Suppressor macrophage treated with lipopolysaccharide for 1 hour (primary cell): ENCODE measurements at places on chromosomes 1 and 21.

- no peak for DNase-seq
Measured at GRCh38 chr1:214504330-214504729, 47.1 kb downstream of the PTPN14 start.

GRCh38 chr1:20229171-20229570, 42.9 kb upstream of the PLA2G2C start:
- DNase-seq = no peak

- DNase-seq = peak; percentile 43
Measured at GRCh38 chr1:204408074-204408507, 3.5 kb downstream of the PPP1R15B start.

DNA sequence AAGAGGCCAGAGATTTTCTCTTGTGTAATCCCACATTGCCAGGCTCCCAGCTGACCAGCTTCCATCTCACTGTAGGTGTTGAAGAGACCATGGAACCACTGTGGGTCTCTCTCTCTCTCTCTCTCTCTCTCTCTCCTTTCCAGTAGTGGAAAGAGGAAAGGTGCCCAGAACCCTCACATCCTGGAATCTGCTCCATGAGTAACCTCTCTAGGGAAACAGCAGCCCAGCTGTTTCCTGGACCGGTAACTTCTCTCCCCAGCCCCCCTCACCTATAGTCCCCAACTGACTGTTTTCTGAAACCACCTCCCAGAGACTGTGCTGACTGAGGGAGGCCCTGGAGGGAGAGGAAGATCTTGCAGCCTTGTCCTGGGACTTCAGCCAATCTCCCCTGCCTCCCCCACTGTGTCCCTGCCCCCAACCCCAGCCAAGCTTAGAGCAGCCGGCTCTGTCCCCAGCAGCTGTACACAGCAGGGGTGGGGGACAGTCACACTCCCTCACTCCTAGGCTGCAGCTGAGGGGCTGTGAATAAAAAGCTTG, 20.6 kb upstream of the SLC45A3 start:
- no peak for DNase-seq

- DNase-seq = no peak
Measured at GRCh38 chr1:59295618-59296017, 1.3 kb upstream of the FGGY start.

GRCh38 chr1:79811173-79811572, 804.6 kb upstream of the ADGRL4 start:
- DNase-seq = no peak

DNA sequence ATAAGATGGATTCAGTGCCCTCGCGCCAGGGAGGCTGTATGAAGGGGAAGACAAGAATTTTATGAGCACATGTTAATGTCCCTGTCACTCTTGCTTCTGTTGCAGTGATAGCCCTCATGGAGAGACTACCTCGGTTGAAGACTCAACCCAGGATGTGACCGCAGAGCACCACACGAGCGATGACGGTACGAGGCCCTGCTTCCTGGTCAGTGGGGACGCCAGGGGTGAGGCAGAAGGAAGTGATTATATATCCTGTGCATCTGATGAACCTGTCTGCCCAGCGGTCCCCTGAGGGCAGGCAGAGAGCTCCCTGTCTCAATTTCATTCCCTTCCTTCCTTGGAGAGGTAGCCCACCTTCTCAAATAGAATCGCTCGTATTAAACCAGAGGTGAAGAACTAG, 20.0 kb upstream of the IKBKE start:
- no peak for DNase-seq

DNA sequence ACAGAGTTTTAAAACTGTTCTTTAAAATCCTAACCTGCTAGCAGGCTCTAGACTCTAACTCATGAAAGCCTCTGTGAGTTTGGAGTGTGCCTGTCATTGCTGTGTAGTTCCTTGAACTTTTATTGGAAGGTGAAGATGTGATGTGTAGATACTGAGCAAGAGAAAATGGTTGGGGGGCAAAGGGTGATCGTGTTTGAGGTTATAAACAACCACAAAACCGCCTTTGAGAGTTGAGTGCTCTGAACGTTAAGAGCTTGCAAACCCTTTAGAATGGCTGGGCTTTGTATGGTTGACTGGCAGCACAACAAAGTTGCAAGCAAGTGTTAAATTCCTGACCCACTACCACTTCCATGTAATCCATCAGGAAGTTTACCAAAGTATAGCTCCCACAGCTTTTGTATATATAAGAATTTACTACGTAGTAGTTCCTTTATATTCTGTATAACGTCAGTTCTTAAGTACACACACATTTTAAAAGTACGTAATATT, 19.6 kb downstream of the BACE2 start:
- no peak for DNase-seq

DNA sequence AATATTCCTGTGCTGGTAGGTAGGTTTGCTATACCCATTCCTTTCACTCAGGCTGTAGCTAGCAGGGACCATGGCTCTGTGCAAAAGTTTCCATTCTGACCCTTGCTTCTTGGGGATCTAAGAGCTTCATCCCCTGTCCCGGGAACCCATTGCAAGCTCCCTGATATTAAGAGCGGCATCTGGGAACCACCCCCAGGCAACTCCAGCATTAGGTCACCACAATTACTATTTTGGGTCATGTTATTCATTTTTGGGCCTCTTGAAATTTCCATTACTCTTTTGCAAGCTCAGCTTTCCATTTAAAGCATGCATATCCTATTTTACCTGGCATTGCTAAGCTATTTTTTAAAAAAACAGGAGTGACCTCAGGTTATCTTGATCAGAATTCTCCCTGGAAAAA, 22.1 kb upstream of the ACTRT2 start:
- DNase-seq = no peak

- no peak for DNase-seq
Measured at GRCh38 chr1:202204065-202204464, 10.5 kb downstream of the LGR6 start.

- no peak for DNase-seq
Measured at GRCh38 chr1:213783893-213784292, 203.9 kb upstream of the PROX1 start.

GRCh38 chr1:31693231-31693630, 10.6 kb downstream of the COL16A1 start:
- DNase-seq = no peak

DNA sequence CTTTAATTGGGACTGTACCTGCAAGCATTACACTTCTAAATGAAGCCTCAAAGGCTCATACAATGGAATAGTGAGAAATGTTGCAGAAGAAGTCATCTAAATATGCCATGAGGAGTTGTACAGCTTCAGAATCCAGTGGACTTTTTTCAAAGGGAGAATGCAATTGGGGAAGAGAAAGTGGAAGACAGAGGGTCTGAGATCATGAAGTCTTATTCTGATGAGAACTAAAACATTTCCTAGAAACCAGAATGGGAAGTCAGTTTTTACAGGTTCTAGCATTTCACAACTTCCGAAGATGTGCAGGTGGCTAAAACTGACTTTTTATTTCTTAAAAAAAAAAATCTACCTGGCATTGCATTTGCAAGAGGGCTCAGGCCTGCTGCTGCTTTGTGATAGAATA, 424.4 kb upstream of the RUNX1 start:
- DNase-seq = peak; percentile 80

- DNase-seq = peak; percentile 94
Measured at GRCh38 chr1:151277249-151277648, 4.8 kb upstream of the ZNF687 start.

GRCh38 chr1:212943393-212943710, 7.0 kb upstream of the VASH2 start:
- no peak for DNase-seq

GRCh38 chr1:228083871-228084278, 1.4 kb downstream of the ARF1 start:
- DNase-seq = peak; percentile 79

GRCh38 chr1:110393691-110394492, 3.1 kb upstream of the SLC16A4 start:
- DNase-seq = no peak

DNA sequence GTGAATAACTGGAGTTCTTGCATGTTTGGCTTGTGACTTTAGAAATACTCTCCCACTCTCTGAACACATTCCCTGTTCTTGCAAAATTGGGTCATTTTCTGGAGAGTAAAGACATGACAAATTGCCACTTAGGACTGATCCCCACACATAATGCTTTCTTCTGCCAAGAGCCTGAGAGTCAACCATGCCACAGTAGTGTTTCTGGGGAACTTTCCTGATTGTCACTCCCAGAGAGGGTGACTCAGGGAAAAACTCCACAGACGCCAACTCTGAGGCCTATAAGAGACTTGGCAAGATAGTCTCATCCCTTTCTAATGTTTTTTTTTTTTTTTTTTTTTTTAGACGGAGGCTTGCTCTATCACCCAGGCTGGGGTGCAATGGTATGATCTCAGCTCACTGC, 157.8 kb downstream of the ATG4C start:
- peak; percentile 17 for DNase-seq

- DNase-seq = no peak
Measured at GRCh38 chr1:39082010-39082799, 56.1 kb downstream of the NDUFS5 start.

- DNase-seq = no peak
Measured at GRCh38 chr1:54975356-54976108, 4.9 kb upstream of the TMEM61 start.

DNA sequence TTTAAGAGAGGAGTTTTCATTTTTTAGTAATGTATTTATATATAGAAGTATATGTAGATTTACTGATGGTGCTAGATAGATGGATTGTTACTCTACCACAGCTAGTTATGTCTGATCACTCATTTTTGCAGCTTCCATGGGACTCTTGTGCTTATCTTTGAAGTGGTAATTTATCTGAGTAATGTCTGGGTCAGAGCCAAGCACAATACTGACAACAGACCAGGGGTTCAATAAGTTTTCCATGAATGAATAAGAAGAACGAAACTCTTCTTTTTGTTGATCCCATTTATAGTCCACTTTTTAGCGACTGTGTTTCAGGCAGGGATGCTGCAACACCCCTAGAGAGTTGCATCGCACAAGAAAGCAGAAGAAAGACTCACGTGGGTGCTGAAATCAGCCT, 935.2 kb downstream of the PLA2G4A start:
- no peak for DNase-seq

- peak; percentile 38 for DNase-seq
Measured at GRCh38 chr1:92482665-92483609, 3.8 kb downstream of the GFI1 start.

DNA sequence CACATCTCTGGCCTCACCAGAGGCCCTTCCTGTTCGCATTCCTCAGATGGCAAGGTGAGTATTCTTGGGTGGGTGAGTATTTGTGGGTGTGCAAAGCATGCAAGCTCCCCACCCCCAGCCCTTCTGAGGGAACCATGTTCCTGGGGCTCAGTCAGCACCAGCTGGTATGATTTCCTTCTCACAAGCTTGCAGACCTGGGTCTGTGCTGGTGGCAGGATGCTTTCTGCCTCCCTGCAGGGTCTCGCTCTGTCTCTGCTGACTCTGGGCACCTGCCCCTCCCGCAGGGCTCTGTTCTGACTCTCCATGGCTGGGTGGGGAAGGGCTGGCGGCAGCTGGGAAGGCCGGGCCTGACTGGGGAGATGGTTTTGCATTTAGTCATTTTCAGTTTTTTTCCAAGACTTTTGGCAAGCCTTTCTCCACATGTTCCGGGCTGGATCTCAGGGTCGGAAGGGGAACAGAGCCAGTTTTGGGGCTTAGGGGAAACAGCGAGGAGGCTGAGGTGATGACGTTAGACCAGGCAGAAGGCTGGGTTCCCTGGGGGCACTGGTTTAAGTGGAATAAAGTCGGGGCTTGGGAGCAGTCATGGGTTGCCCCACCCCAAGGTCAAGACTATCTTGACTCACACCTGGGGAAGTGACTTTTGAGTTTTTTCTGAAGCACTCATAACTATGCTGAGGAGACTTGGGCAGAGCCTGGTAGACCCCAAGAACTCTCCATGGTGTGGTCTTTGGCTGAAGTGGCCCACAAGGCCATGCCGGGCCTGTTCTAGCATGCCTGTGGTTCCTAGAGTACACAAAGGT, 6.2 kb downstream of the RASSF5 start:
- no peak for DNase-seq

DNA sequence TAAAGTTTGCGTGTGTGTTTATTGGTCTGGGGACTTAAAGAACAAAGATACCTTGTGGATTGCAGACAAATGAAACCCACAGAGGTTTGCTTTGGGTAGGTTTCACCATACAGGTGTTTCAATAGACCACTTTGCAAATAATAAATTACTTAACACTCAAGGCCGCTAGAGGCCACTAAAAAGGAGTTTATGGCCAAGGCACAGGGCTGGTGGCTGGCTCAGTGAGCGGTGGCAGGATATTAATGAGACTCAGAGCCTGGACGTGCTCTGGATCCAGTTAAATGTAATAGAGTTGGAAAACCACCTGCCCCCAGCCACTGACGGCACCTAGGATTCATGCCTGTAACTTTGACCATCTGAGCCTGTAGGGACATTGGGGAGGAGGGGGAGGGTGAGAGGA, 44.5 kb downstream of the LRRC38 start:
- DNase-seq = no peak

- peak; percentile 20 for DNase-seq
Measured at GRCh38 chr1:13586001-13586400, 2.4 kb downstream of the PDPN start.

DNA sequence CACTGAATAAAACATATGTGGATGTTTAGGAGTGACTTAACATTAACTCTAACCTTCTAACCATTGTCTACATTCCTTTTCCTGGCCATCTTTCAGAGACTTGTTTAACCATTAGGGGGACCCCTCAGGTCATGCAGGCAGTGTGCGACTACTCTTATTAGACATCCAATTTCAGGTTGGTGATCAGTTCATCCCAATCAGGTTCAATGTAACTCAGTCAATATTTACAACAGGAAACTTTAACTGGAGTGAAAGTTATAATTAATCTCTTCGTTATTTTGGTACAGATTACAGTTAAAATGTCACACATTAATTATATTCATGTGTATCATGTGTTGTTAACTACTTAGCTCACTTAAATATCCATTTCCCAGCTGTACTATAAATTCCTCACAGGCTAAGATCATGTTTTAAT, 68.8 kb upstream of the RGS1 start:
- peak; percentile 66 for DNase-seq

GRCh38 chr1:214537872-214538473, 13.4 kb downstream of the PTPN14 start:
- DNase-seq = no peak

DNA sequence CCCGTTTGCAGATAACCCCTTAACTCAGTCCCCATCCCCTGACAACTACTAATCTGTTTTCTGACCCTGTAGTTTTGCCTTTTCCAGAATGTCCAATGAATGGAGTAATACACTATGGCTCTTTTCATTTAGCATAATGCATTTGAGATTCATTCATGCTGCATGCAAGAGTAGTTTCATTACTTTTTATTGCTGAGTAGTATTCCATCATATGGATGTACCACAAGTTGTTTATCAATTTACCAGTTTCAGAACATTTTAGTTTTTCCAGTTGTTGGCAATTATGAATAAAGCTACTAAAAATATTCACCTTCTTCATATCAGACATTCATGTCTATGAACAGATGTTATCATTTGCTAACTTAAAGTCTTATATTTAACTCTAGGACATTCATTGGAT, 45.3 kb downstream of the STXBP3 start:
- DNase-seq = no peak
